ENCODE measurements at places on chromosomes 6 and 20. TPM values are rescaled to one million over a fixed set of nuclear protein-coding genes. Genes with fewer than 3 reads are reported as not detected.

Gene WFDC2
- 2.7 TPM for total RNA-seq

Gene IPCEF1
- 0.25 TPM for total RNA-seq

Gene PRKN
- 2.8 TPM for total RNA-seq

Gene TBC1D32
- total RNA-seq, result 18.9 TPM

Gene STMND1
- not detected for total RNA-seq

Gene CGAS
- total RNA-seq, result 0.90 TPM

Gene DNMT3B
- 148 TPM for total RNA-seq

Gene COL20A1
- total RNA-seq, result 0.37 TPM

Gene PAX1
- total RNA-seq, result not detected

Gene DNAH8
- total RNA-seq, result 0.09 TPM

Gene PRDM1
- total RNA-seq, result 0.37 TPM

Gene PSMB8
- 2.0 TPM for total RNA-seq

Gene BEND3
- 11.2 TPM for total RNA-seq

Gene ENPP3
- 0.09 TPM for total RNA-seq

Gene EYA4
- 2.3 TPM for total RNA-seq

Gene PTPRK
- 30.9 TPM for total RNA-seq

Gene TREML2
- total RNA-seq, result not detected

Gene FNDC11
- total RNA-seq, result 0.39 TPM

Gene PERP
- total RNA-seq, result 35.4 TPM

Gene SIM1
- not detected for total RNA-seq

Gene FRK
- total RNA-seq, result 0.11 TPM

Gene CSTF1
- total RNA-seq, result 87.2 TPM

Gene KIAA1755
- total RNA-seq, result 0.22 TPM

Gene SLC22A2
- total RNA-seq, result not detected

Gene BPIFB1
- not detected for total RNA-seq

Gene FITM2
- 1.9 TPM for total RNA-seq

Gene PTCHD4
- total RNA-seq, result 7.8 TPM

Gene C20orf202
- total RNA-seq, result not detected

Gene COL10A1
- total RNA-seq, result not detected

Gene TNFRSF6B
- total RNA-seq, result not detected

Gene SMOC2
- total RNA-seq, result 0.75 TPM

Gene DEF6
- 0.19 TPM for total RNA-seq

Gene COX4I2
- total RNA-seq, result not detected

Gene KCTD20
- 37.7 TPM for total RNA-seq

Gene ELOVL4
- 17.2 TPM for total RNA-seq

Gene RAB44
- total RNA-seq, result 0.03 TPM

Gene SNX9
- total RNA-seq, result 17.8 TPM

Gene PABPC1L
- 56.3 TPM for total RNA-seq

Gene REM1
- total RNA-seq, result not detected

Gene NKAIN2
- 0.45 TPM for total RNA-seq

Data from neural progenitor cell (in vitro differentiated cells).